Activated CD4-positive, alpha-beta T cell treated with anti-CD3 and anti-CD28 coated beads, Interleukin-2, amount 50 U/mL, for 4 hours (primary cell): ENCODE measurements at places on chromosomes 13 and 19.

DNA sequence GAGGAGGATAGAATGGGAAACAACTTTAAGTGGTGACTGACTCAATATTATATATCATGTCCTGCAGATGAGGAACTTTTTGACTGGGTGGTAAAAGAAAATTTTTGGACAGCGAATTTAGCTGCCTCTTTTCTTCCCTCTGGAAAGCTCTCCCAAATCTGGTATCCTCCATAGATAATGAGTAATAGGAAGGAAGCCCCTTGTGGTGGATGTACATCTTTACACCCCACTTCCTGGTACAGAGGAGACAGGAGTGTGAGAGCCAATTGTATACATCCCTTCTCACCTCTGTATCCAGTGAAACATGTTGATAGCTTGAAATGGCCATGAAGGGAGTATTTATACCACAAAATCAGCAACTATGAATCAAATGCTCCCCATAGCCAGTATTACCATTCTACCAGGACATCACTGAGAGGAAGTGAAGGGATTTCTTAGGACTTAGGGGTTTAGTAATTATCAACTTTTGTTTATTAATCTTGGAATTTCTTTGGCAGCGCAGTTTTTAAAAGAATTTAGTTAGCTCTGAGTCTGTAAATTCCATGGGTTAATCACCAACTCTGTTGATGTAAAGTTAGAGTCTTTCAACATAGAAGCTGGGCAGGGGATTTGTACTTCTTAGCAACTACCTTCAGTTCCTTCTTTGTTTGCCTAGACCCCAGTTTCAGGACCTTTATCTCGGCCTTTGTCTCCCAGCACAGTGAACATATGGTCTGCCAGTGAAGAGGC lies 17.0 kb upstream of the TDRD3 start:
- no peak for DNase-seq

- no peak for DNase-seq
These were observed 299.5 kb downstream of the ZNF536 start for GRCh38 chr19:30671622-30672051.

- DNase-seq: peak; percentile 42
These were observed 14.5 kb downstream of the PPFIA3 start for GRCh38 chr19:49133621-49134454.

DNA sequence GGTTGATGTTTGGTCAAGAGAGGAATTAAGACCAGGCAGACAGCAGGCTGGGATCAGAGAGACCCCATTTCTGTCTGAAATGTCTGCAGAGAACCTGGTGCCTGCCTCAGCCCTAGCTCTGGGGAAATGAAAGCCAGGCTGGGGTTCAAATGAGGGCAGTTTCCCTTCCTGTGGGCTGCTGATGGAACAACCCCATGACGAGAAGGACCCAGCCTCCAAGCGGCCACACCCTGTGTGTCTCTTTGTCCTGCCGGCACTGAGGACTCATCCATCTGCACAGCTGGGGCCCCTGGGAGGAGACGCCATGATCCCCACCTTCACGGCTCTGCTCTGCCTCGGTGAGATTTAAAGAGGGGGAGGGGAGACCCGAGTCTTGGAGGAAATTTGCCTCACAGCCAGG lies at the start of gene LILRB4:
TSS of gene LILRB4 (plus strand) at position 256 of the 400 bp plus-strand sequence. CDS start at position 305, 49 bp downstream.
- no peak for DNase-seq

GRCh38 chr19:16206637-16207036 lies 8.9 kb downstream of the AP1M1 start:
- DNase-seq: no peak

- peak; percentile 79 for DNase-seq
These were observed 34.4 kb downstream of the PIP5K1C start for GRCh38 chr19:3665681-3666544.

DNA sequence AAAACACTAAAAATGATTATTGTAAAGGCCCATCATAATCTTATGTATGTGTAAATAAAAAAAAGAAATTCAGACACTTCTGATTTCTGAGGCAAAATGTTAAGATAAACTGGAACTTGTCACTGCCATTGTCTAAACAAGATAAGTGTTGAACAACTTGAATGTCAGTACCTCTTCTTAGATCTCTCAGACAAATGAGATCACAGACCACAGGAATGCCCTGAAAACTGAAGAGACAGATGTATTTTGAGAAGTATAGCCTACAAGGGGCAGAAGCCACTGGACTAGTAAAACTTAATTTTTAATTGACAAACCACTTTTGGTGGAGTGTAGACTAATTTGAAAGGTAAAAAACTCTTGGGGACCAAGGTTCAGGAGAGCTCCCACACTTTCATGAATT lies 375.5 kb upstream of the SLITRK5 start:
- no peak for DNase-seq

DNA sequence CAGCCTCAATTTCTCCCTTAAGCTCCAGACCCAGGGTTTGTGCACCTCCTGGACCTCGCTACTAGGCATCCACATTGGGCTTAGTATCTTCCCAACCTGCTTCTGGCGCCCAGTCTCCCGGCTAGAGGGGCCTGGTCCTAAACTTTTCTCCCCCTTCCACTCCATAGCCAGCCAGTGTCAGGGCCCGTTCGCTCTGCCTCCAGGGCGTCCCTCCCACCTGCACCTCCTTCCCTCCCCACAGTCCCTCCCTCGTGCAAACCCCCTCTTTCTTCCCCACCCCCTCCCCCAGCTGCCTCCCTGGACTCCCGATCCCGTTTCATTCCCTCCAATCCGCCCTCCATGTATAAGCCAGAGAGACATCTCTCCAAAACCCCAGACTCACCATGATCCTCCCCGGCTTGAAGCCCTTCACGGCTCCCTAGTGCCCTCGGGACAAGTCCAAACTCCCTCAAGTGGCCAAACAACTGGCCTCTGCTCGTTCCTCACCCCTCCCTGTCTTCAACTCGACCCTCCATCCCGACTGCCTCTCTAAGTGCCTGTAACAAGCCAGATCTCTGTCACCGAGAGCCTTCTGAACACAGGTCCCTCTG lies 997 bp upstream of the SAMD4B start:
- peak; percentile 9 for DNase-seq

- DNase-seq: no peak
These were observed 763 bp downstream of the POLD1 start for GRCh38 chr19:50384685-50385535.

- no peak for DNase-seq
These were observed 116.0 kb upstream of the MAB21L1 start for GRCh38 chr13:35592457-35592856.

GRCh38 chr19:10418235-10418484 lies 2.2 kb upstream of the PDE4A start:
- DNase-seq: no peak

DNA sequence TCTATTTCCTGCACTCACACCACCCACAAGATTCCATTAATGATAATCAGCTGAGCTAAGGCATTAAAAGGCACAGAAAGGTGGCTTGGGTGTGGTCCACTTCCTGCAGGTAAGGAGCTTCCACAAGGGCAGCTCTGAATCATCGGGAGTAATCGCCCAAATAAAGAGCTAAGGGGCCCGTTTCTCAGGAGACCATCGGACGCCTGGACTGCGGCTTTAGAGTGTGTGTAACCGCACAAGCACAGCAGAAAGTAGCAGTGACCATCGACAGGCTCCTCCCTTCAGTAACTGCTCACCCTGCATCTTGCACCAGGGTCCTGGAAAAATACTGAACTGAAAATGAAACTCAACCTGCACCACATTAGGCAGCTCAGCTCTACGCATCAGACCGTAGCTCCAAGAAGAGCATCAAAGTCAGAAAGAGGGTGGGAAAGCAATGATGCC lies 6.0 kb downstream of the STK24 start:
- no peak for DNase-seq

DNA sequence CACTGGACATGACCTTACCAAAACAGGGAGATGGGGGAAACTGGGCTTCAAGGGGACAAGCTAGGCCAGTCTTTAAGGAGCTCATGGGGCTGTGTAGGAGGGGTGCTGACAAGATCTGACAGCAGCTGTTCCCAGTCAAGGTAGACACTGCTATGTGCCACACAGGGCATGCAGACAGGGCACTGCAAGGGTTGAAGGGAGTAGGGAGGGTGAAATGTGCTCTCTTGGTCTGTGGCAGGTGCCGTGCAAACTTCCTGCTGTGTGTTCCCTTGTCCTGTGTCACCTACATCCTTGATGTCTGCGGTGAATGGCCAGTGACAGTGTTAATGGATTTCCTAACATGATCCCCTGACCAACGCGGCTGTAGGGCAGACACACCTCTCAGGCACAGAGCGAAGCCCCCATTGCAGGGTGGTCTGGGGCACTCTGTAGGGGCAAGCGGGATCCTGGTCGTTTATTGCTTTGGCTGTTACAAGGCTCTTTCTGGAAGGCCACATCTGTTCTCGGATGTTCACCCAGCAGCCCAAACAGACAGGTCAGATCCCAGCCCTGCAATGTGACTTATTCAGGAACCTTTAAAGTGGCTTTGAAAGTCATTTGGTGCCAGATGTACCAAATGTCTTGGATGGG lies 199.5 kb upstream of the ZNF536 start:
- no peak for DNase-seq

DNA sequence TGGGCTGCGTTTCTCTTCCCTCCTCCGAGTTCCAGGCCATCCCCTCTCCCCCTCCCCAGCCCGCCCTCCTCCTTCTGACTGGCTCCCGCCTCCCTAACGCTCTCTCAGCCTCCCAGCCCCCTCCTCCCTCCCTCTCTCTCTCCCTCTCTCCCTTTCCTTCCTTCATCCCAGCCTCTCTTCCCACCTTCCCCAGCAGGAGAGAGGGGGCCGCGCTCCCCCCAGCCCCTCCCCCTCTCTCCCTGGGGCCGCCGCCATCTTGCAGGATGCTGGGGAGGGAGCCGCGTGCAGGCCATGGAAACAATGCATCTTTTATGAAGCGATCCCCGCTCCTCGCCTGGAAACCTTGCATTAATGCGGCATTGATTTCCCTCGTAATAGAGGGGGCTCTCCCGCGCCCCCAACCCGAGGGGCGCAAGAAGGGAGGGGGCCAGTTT lies 42.6 kb upstream of the ADGRL1 start:
- peak; percentile 34 for DNase-seq

- no peak for DNase-seq
These were observed 1775.7 kb downstream of the PCDH9 start for GRCh38 chr13:65454403-65454802.

- DNase-seq: no peak
These were observed 850 bp upstream of the CERS4 start for GRCh38 chr19:8208119-8208921.

GRCh38 chr13:20221772-20222171 lies 10.3 kb downstream of the GJB6 start:
- no peak for DNase-seq

DNA sequence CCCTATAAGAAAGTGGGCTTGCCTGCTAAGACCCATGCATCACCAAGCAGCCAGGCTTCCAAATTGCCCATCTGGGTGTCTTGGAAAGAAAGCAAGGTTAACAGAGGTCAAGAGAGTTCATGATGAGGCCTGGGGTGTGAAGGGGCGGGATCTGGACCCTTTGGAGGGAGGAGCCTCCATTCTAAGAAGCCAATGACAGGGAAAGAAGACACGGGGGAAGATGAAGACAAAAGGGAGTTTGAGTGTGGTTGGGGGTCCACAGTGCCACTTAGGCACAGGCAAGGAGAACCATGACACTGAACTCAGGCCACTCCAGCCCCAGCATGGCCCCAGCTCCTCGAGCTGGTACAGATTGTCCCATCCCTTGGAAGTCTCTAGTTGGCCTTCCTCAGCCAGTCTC lies 350.2 kb upstream of the TSHZ3 start:
- no peak for DNase-seq

- DNase-seq: peak; percentile 55
These were observed 3.0 kb downstream of the GADD45B start for GRCh38 chr19:2478756-2479555.

GRCh38 chr19:10422846-10423245 lies 2.5 kb downstream of the PDE4A start:
- DNase-seq: no peak

DNA sequence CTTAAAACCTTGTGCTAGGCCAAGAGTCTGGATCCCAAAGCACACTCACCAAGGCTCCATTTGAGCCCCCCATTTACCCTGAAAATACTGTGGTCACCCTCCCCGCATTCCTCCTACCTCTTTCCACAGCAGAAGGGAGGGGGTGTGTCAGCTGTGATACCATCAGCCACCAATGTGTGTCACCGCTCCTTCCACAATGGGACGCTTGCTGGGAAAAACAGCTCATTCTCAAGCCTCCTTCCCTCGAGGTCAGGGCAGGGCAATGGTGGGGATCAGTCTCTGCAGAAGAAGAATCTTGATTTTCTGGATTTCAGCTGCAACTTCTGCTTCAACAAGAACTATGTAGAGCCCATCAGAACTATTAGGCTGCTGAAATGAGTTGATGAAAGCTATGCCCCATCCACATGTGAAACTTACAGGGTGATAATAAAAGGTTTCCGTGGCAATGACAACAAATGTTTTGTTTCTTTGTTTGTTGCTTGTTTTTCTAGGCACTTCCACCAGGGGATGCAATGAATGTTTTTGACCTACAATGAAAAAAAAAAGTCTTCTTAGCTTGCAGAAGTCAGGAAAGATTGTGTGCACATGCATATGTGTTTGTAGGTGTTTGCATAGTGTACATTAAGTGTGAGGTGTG lies 26.4 kb upstream of the ZNF507 start:
- DNase-seq: no peak

- DNase-seq: no peak
These were observed 607.4 kb downstream of the EFNB2 start for GRCh38 chr13:105928048-105928447.

DNA sequence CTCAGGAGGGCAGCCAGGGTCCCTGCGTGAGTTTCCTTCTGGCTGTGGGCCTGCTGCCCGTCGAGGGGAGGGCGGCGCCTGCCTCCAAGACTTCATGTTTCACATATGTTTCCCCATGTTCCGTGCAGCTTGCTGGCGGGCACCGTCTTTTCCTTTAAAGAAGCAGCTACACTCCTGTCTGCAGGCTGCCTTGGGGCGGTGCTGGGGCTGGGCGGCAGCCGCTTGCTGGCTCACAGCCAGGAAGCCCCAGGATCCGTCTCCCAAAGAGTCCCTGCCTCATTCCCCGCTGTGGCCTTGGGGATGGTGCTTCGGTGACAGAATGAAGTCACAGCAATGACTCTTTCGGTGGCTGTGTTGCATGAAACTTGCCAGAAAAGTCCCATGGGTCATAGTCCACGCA lies 24.9 kb downstream of the PIAS4 start:
- DNase-seq: no peak

- no peak for DNase-seq
These were observed 46.9 kb upstream of the VSTM2B start for GRCh38 chr19:29478578-29479565.

- DNase-seq: no peak
These were observed 144.6 kb downstream of the NDFIP2 start for GRCh38 chr13:79625517-79625916.
